ENCODE measurements at places on chromosomes 4 and X. TPM values are rescaled to one million over a fixed set of nuclear protein-coding genes. Genes with fewer than 3 reads are reported as not detected.

The MGAT4D gene
- total RNA-seq, result not detected

The TCEAL1 gene
- 73.9 TPM for total RNA-seq

The IL15 gene
- 10.3 TPM for total RNA-seq

- no peaks in the 10 kb centered on the region for H3K27me3 ChIP-seq
- H3K4me3 ChIP-seq, result no peak overlapping the region
- no peak overlapping the region for H3K27ac ChIP-seq
- no peaks in the 10 kb centered on the region for H3K36me3 ChIP-seq
These were observed 3.3 kb upstream of the HPGDS start for GRCh38 chr4:94345969-94346368.

DNA sequence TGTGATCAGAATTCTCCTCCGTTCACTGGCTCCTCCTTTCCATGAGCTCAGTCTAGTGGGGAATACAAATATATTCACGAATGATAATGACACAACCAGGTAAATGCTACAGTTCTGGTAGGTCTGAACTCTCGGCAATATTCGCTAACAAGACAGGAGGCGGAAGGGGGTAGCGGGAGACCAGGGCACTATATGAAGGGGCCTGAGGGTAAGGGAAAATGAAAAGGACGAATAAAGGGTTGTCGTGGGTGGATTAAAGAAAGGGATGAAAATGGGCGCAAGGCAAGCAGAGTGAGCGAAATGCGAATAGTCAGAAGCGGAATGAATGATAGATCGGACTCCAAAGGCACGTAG, 743 bp downstream of the NKAP start:
- no peaks in the 10 kb centered on the region for H3K36me3 ChIP-seq
- no peaks in the 10 kb centered on the region for H3K27me3 ChIP-seq
- no peak for DNase-seq
- H3K4me1 ChIP-seq, result no peaks in the 10 kb centered on the region
- H3K4me3 ChIP-seq, result peak overlapping the region; percentile 60

- H3K27ac ChIP-seq, result no peak overlapping the region
- DNase-seq, result no peak
- no peaks in the 10 kb centered on the region for H3K27me3 ChIP-seq
- H3K36me3 ChIP-seq, result no peaks in the 10 kb centered on the region
- H3K4me1 ChIP-seq, result no peaks in the 10 kb centered on the region
- H3K4me3 ChIP-seq, result no peak overlapping the region
These were observed 35.3 kb downstream of the ARFIP1 start for GRCh38 chr4:152815078-152815477.

GRCh38 chrX:154979629-154980028, 42.9 kb downstream of the F8 start:
- H3K4me3 ChIP-seq, result no peak overlapping the region
- no peaks in the 10 kb centered on the region for H3K27me3 ChIP-seq
- no peak for DNase-seq
- H3K27ac ChIP-seq, result no peak overlapping the region

DNA sequence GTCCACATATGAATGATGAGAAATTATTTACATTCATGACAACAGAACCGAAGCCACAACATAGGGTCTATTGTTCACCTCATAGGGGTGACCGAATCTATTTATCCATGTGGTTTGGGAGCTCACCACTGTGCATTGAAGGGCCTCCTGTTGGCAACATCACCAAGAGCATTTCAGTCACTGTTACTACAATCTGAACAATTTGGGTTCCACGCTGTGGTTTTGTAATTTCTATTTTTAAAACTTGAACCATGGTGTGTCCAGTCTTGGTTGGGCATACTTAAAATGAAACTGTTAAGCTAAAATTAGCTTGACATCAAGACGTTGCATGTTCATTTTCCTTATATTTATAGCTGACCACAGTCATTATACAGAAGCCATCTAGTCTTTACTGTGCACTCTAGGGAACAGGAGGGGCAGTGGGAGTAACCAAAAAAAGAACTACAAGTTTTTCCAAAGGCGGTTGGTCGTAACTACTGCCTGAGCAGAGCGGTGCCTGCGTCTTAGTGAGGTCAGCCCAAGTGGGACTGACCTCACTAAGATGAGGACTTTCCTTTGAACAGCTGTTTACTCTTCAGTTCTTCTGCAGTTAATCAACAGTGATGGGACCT, 192.1 kb downstream of the SPRY1 start:
- no peaks in the 10 kb centered on the region for H3K36me3 ChIP-seq
- H3K4me1 ChIP-seq, result peaks cover 4% of the 10 kb centered on the region
- H3K4me3 ChIP-seq, result no peak overlapping the region
- H3K27me3 ChIP-seq, result no peaks in the 10 kb centered on the region
- DNase-seq, result no peak
- peak overlapping the region; percentile 92 for H3K27ac ChIP-seq

- DNase-seq, result no peak
- peaks cover 22% of the 10 kb centered on the region for H3K4me1 ChIP-seq
- H3K36me3 ChIP-seq, result no peaks in the 10 kb centered on the region
- H3K4me3 ChIP-seq, result no peak overlapping the region
- H3K27ac ChIP-seq, result no peak overlapping the region
These were observed 25.8 kb upstream of the LIMCH1 start for GRCh38 chr4:41512136-41512535.

- no peak overlapping the region for H3K4me3 ChIP-seq
- DNase-seq, result no peak
- H3K27me3 ChIP-seq, result no peaks in the 10 kb centered on the region
- no peaks in the 10 kb centered on the region for H3K4me1 ChIP-seq
These were observed 10.4 kb downstream of the ANOS1 start for GRCh38 chrX:8721536-8721935.

- H3K36me3 ChIP-seq, result no peaks in the 10 kb centered on the region
- H3K27ac ChIP-seq, result no peak overlapping the region
- no peak overlapping the region for H3K4me3 ChIP-seq
- H3K4me1 ChIP-seq, result no peaks in the 10 kb centered on the region
- no peaks in the 10 kb centered on the region for H3K27me3 ChIP-seq
- DNase-seq, result no peak
These were observed 182.5 kb upstream of the NPY2R start for GRCh38 chr4:155025762-155026457.

GRCh38 chr4:139665690-139666529, at the start of gene MGST2:
MGST2 (plus strand) TSS chr4:139665819; CDS start chr4:139666020, 201 bp downstream.
- H3K36me3 ChIP-seq, result no peaks in the 10 kb centered on the region
- H3K4me1 ChIP-seq, result no peaks in the 10 kb centered on the region
- H3K27me3 ChIP-seq, result no peaks in the 10 kb centered on the region
- peak within 1 kb of the TSS; percentile 86 for H3K27ac ChIP-seq
- DNase-seq, result peak; percentile 80

DNA sequence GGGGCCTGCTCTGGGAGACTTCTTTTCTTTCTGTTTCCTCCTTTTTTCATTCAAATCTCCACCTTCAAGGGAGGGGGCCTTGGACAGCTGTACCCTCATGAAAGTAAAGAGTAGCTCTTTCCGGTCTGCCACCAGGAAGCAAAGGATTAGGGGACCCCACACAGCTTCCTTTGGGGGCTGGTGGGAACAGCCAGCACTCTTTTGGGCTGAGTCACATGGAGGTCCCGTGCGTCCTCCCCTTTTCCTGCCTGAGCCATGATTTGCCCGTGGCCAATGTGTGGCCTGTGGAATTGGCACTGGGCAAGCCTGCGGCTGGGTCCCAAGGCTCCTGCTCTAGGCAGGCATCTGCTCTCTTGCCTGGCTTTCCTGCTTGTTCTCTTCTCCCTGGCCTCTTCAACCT, 65.5 kb downstream of the FHDC1 start:
- H3K4me3 ChIP-seq, result no peak overlapping the region
- no peaks in the 10 kb centered on the region for H3K4me1 ChIP-seq
- H3K27ac ChIP-seq, result no peak overlapping the region
- DNase-seq, result no peak
- H3K36me3 ChIP-seq, result no peaks in the 10 kb centered on the region
